ENCODE measurements at places on chromosomes 1 and 21. TPM values are rescaled to one million over a fixed set of nuclear protein-coding genes. Genes with fewer than 3 reads are reported as not detected.

Gene FCGR3B
- total RNA-seq = 0.38 TPM

Gene SPRR2G
- not detected for total RNA-seq

Gene FCRL2
- total RNA-seq = not detected

DNA sequence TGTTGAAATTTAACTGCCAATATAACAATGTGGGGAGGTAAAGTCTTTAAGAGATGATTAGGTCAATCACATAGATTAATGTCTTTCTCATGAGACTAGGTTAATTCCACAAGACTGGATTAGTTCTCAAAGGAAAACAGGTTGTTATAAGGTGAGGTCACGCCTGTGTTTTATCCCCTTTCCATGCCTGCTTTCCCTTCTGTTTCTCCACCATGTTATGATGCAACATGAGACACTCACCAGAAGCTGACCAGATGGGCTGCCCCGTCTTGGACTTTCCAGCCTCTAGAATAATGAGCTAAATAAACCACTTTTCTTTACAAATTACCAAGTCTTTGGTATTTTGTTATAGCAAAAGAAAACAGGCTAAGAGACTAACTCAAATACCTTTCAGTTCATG lies 70.8 kb downstream of the DDAH1 start:
- DNase-seq = no peak

DNA sequence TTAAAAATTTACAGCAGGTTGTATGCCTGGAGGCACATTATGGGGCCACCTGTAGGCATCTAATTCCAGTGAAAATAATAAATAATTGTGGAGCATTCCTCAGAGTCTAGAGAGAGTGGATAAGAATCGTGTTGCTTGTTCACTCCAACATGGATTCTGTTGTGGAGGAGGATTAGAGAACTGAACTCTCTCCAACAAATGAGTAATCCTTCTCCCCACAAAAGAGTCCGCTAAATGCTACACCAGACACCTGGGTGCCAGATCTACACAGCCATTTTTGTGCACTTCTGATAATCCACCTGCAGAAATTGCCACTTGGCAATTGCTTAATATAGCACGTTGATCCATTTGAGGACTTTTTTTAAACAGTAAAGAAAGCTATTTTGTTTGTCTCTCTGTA lies 113.7 kb upstream of the DPYD start:
- no peak for DNase-seq

Gene HLX
- 5.7 TPM for total RNA-seq

GRCh38 chr1:112284796-112285195 lies 111.2 kb upstream of the CTTNBP2NL start:
- DNase-seq = no peak

Gene RGS16
- 0.98 TPM for total RNA-seq

Gene AMY2A
- total RNA-seq = not detected

Gene TGFB2
- 0.92 TPM for total RNA-seq

GRCh38 chr1:195894411-195894810 lies 713.8 kb downstream of the KCNT2 start:
- DNase-seq = no peak
